ENCODE measurements at places on chromosomes 16 and 17.

DNA sequence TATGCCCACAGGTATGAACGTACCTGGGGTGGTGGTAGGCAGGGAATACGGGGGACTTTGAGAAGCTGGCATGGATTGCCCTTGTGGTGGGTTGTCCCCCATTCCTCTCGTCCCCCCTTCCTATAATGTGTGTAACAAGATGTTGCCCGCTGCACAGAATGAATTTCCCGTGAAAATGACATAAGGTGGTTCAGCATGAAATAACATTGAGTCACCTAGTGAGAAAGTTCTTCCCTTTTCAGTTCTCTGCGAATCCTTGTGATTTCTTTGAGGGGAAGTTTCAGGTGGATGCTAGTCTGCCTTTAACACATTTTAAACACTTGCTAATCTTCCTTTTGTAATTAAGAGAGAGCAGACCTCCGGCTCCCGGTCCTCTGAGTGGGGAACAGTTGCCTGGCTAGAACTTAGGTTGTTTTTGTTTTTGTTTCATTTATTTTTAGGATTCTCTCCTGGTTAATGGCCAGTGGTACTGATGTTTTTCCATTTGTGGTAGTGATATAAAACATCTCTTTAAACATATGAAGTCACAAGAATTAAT, 58.9 kb downstream of the RAP1GAP2 start:
- no peak for DNase-seq

DNA sequence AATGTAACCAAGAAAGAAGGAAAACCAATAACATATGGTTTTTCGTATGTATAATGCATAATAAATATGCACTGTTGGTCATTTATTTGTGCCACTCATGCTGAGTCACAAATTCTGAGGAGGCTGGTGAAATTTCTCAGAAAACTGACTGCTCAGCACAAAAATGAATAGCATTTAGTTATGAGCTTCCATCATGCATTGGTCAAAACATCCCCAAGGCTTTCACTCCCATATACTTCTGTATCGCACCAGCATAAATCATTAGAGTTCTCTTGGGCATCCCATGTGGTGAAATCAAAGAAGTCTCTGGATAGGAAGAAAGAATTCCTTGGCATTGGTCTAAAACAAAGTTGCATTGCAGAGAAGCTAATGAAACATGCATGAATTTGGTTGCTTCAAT, 785.6 kb upstream of the CDH8 start:
- no peak for DNase-seq

GRCh38 chr17:29207975-29208374, 27.8 kb upstream of the MYO18A start:
- no peak for DNase-seq

DNA sequence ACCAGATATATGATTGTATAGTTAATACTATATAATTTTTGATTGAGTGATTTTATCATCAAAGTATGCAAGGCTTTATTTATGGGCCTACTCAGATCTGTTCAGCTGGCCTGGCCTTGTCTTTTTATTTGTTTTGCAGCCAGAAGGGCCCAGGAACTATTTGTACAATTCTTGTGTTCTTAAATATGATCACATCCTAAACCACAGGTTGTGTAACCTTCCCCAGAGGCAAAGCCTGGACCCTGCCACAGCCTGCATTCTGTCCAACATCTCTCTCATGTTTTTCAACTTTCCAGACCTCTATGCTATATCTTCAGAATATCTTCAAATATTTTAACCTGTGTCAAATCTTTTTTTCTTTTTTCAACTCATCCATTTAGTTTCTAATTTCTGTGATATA, 410.4 kb upstream of the MON1B start:
- peak; percentile 54 for DNase-seq

DNA sequence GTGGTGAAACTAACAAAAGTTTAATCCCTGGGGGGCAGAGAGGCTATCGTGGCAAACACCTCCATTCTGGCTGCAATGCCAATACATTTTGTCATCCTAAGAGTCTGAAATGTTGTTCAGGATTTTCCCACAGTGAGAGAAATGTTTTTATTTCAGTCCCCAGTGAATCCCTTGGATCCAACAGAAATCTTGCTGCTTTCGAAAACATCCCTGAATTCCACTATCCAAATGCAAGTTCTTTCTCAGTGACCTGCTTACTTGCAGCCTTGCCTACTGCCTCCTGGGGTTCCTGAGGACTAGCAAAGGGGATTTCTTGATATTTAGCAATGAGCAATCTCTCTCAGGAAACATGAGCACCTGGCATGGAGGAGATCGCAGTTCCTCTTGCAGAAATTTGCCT, 202.1 kb upstream of the IRX3 start:
- DNase-seq: no peak
